ENCODE measurements at places on chromosomes 5 and 9. TPM values are rescaled to one million over a fixed set of nuclear protein-coding genes. Genes with fewer than 3 reads are reported as not detected.

The MARVELD2 gene
- 43.5 TPM for total RNA-seq

DNA sequence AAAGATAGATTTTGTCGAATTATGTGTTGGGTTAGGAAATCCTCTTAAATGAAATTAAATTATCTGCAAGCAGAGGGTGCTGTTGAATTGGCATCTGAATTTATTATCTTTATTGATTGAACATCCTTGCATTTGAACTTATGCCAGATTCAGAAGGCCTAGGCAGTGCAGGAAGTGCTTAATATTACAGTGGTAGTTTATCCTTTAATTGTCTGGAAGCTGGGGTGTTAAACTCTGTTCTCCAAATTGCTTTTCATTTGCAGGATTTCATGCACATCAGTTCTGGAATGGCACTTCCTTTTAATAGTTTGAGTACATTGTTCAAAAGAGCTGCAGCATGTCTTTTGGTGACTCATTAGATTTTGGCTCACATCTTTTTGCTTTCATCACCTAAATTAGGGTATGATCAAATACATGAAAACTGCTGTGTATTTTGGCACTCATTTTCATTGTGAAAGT lies 186.3 kb downstream of the KDM4C start:
- H3K27me3 ChIP-seq, result no peaks in the 10 kb centered on the region
- H3K27ac ChIP-seq, result no peak overlapping the region
- H3K36me3 ChIP-seq, result no peaks in the 10 kb centered on the region
- no peaks in the 10 kb centered on the region for H3K4me1 ChIP-seq
- no peak overlapping the region for H3K4me3 ChIP-seq

- peaks cover 5% of the 10 kb centered on the region for H3K4me1 ChIP-seq
- H3K4me3 ChIP-seq, result no peak overlapping the region
- H3K27ac ChIP-seq, result no peak overlapping the region
- H3K27me3 ChIP-seq, result no peaks in the 10 kb centered on the region
- no peaks in the 10 kb centered on the region for H3K36me3 ChIP-seq
Observed at GRCh38 chr9:120443489-120443888, 136.5 kb downstream of the CDK5RAP2 start.

- H3K27ac ChIP-seq, result no peak overlapping the region
- no peak overlapping the region for H3K4me3 ChIP-seq
- DNase-seq, result no peak
- H3K4me1 ChIP-seq, result peaks cover 15% of the 10 kb centered on the region
- H3K36me3 ChIP-seq, result no peaks in the 10 kb centered on the region
Observed at GRCh38 chr9:125758986-125759763, 12.0 kb downstream of the PBX3 start.

All from hepatocyte (in vitro differentiated cells).